EL (cell line): ENCODE measurements at places on chromosomes 7 and 10.

DNA sequence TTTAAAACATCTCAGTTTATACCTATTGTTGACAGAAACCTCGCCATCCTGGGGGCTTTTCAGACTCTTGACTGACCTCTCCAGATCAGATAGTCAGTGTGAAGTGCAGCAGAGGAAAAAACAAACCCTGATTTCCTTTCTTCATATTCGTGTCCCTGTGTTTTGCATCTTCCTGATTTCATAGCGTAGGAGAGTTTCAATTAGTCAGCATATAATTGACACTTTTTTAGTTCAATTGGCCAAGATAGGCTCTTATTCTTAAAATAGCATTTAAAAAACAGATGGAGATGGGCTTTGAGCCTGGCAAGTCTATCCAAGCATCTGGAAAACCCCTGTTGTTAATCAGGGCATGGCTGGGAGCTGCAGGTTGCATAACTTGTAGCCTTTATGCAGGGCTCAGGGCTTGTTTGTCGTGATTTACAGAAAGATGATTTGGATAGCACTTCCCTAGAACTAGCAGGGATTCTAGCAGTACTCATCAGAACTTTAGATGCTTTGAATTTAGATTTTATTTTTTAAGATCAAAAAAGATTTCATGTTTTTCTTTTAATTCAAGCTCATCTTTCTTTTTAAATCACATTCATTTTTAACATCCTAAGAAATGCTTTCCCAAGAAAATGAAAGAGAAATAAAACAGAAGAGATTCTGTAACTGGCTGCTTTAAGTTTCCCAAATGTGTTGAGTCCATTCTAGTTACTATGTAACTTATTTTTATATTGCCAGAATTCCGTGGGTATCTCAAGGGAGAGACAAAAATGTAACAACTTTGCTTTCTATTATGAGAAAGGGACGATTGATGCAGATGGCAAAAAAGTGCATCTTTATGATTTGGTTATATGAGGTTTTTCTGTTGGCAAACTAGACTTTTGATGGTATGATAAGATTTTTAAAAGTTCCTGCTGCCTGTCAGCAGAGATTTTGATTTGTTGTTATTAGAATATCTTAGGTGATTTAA is 270.8 kb upstream of the FZD8 start:
- DNase-seq = peak; percentile 53

DNA sequence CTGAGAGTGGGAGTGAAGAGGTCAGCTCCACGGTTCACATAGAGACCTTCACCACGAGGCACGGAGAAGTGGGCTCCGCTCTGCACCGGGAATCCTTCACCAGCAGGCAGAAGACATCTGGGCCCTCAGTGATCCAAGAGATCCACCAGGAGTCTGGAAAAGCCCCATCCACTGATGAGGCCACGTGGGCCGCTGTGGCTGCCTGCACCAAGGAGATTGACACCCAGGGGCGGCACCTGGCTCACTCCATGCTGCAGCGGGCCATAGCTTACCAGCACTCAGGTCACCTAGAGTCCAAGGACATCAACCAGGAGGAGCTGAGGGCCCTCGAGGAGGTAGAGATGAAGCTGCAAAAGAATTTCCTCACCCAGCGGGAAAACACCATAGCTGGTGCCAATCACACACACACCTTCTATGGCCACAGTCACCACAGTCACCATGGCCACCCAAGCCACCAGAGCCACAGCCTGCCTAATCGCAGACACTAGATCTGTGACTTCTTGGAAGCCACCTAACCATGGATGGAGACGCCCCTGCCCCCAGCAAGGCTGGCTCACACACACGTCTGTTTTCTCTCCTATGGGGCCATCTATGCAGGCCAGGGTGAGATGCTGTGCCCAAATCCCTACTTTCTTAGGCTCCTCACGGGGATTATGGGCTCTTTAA is 694 bp downstream of the C10orf62 start:
- DNase-seq = no peak

DNA sequence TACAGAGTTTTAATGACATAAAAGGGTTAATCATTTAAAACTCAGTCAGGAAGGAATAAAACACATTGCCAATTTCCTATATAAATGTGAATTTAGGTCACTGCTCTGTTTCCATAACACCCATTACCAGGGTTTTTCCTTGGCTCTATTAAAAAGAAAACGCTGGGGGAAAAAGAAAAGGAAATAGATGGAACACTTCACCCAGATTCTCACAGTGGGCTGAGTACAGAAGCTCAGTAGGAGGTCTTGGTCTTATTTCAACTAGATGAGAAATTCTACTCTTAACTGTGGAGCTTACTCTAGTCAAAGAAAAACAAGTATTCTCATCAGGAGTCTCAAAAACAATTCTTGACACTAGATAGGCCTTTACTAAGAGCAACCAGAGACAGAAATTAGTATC is 36.5 kb downstream of the GLUD1 start:
- no peak for DNase-seq

DNA sequence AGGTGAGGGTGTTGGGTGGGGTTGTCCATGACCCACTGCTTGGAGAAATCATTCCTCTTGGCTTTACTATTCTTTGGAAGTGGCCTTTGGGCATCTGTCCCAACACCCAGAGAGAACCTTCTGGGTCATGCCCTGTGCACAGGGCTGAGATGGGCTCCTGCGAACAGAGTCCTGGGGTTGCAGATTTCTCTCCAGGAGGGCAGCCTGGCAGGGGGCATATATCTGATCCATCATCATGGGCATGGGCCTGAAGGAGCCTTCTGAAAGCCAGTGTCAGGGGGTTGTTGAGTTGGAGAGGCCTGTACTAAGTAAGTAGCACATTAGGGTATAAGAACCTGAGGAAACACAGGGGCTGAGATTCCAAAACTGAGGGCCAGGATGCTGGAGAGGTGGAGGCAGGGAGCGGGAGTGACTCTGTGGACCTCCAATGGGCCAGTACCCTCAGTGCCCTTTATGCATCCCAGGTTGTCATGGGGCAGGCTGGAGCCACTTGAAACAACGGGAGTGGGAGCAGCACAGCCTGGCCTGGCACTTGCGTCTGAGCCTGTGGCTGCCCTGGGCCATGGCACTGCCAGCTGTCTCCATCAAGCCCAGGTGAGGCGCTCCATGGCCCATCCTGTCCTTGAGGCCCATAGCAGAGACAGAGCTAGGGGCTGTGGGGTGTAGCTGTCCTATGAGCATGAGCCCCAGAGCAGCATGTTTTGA is 203.7 kb downstream of the GRID1 start:
- DNase-seq = no peak

- peak; percentile 35 for DNase-seq
These were observed 805.1 kb downstream of the TNS3 start for GRCh38 chr7:46776790-46777189.

- no peak for DNase-seq
These were observed 68.0 kb downstream of the TRIL start for GRCh38 chr7:28890137-28890536.

DNA sequence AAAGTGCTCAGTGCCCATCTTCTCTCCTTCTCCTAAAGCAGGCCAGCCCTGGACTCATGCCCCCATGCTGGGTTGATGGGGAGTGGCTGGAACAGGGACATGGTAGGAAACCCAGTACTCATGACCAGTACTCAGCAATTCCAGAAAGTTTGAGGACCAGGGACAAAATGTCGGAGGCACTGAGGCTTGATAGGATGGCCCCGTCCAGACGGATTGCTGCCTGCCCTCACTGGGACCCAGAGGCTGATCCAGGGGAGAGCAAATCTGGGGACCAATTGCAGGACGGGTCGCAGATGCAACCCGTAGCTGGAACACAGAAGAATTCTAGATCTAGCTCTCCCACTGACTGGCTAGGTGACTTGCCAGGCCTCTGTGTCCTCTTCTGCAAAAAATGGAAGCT is 5.1 kb downstream of the ZCCHC24 start:
- DNase-seq = no peak

GRCh38 chr10:127908106-127908958 is 1.4 kb downstream of the PTPRE start:
- peak; percentile 89 for DNase-seq
